ENCODE measurements at places on chromosomes 13 and 19. TPM values are rescaled to one million over a fixed set of nuclear protein-coding genes. Genes with fewer than 3 reads are reported as not detected.

DNA sequence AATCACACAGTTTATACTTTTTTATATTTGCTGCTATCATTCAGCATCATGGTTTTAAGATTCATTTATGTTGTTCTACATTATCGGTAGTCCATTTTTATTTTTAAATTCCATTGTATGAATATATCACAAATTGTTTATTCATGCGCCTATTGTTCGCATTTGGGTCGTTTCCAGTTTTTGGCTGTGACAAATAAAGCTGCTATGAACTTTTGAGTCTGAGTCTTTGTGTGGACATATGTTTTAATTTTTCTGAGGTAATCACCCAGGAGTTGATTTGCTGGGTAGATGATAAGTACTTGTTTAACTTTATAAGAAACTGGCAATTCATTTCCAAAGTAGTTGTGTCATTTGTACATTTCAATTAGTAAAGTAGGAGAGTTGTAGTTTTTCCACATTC lies 74.2 kb upstream of the CSNK1A1L start:
- DNase-seq: no peak

DNA sequence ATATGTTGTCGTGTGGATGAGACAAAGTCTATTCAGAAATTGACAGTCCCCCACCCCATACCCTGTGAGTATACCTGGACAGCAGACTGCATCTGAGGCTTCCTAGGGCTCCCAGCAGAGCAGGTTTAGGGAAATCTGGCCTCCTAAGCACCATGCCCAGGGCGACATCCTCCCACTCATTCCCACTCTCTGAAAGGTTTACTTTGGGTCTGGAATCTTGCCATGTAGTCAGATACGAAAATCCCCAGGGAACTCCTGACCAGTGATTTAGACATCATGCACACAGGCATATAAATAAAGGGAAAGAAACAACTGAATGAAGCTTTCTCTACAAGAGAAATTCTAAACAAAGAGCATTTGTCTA lies 717 bp upstream of the NALCN start:
- no peak for DNase-seq

GRCh38 chr13:113840541-113841352 lies 23.1 kb downstream of the GAS6 start:
- no peak for DNase-seq

DNA sequence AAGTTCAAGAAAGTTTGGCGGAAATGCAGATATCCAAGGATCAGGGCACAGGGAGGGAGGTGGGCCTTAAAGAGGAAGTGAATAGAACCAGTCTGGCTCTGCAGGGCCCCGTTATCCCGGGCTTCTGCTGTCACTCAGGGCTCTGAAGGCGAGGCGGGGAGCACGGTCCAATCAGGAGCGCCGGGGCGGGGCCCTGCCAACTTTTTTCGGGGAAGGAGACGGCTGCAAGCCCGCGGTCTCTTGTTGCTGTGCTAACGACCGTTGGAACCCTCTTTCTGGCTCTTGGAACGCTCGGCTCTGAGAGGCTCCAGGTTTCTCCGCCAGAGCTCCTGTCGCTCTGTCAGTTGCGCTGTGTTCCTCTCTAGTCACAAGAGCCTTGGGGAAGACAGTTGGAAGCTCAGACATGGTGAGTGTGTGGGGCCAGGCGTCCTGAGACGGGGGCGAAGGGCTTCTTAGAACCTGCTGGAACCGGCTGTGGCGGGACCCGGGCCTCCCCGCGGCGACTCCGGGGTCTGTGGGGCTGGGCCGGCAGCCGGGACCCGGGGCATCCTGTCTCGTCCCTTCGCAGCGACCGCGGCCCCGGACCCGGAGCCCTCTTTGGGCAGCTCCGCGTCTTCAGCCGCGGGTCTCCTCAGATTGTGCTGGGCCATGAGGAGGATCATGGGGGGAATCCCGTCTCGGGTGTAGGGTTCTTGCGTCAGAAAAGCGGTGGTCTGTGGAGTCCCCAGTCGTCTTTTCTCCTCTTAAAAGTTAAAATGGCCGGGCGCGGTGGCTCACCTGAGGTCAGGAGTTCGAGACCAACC lies 27.7 kb downstream of the ZNF844 start:
- DNase-seq: peak; percentile 97

- DNase-seq: no peak
Measured at GRCh38 chr13:19763618-19764017, 19.1 kb downstream of the PSPC1 start.

DNA sequence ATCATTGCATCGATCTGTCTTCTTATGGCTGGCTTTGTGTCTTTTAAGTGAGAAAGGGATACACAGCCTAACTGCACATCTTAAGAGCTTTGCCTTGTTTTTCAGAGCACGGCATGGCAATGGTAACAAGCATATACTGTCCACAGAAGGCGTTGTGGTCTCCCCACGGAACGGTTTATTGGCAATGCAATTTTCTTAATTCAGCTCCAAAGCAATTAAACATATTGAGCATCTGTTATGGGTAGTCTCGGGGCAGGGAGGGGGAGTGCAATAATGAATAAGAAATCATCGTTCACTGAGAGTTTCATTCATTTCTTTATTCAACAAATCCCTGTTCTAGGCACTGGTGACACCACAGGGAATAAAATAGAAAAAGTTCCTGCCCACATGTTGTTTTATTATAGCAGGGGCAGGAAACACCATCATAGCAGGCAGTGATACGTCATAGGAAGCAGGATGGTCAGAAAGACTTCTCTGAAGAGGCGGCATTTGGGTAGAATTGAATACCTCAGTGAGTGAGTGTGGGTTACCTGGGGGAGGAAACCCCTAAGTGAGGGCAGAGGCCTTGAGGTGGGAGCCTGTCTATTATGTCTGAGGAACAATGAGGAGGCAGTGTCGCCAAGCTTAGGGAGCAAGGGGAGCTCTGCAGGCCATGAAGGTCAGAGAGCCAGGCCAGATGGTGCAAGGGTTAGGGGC lies 185.7 kb upstream of the KL start:
- DNase-seq: no peak

DNA sequence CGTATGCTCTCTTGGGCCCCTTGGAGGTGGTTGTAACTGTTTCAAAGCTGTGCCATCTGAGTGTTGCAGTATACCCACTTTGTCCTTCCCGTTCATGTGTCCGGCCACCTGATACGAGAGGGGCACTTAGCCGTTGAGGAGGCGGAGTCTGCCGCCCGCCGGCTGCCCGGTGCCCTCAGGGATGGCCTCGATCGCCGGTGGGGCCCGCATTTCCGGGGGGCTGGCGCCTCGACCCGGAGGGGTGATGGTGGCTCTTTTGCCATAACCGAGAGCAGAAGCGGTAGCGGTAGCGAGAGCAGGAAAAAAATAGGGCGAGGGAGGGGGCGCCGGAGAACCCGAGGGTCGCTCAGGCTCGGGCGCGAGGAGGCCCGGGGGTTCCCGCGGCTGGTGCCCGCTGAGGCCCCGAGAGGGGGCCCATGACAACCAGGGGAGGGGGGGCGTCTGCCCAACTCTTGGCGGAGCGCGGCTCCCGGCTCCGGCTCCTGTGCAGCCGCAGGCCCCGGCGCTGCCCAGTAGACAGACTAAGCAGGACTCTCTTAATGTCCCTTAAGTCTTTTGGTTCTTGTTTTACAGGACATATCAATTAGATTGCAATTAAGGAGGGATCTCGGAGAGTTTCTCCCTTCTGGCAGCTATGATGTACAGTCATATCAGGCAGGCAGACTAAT lies 342.7 kb upstream of the SGCG start:
- DNase-seq: no peak

GRCh38 chr13:100921139-100921538 lies 246.5 kb upstream of the TMTC4 start:
- DNase-seq: no peak

- DNase-seq: no peak
Measured at GRCh38 chr19:19409205-19409604, 3.7 kb downstream of the GATAD2A start.

- DNase-seq: no peak
Measured at GRCh38 chr13:33629605-33630360, 188.2 kb upstream of the RFC3 start.

- DNase-seq: no peak
Measured at GRCh38 chr13:78309497-78310180, 293.7 kb downstream of the POU4F1 start.

DNA sequence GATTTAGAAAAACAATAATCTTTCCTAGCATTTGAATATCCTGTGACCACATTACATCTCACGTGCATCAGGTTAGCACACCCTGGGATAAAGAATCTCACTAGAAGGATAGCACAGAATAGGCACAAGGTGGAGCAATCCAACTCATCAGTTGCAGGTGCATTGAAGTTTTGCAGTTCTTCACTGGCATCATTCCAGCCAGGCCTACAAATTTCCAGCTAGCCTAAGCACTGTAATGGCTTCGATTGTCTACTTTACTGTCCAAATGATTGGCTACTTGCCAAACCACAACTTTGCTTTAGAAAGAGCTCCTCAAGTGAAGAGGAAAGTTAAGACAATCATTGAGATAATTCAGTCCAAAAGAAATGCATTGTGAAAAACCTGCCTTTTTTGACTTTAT lies 89.5 kb downstream of the SPRY2 start:
- no peak for DNase-seq

DNA sequence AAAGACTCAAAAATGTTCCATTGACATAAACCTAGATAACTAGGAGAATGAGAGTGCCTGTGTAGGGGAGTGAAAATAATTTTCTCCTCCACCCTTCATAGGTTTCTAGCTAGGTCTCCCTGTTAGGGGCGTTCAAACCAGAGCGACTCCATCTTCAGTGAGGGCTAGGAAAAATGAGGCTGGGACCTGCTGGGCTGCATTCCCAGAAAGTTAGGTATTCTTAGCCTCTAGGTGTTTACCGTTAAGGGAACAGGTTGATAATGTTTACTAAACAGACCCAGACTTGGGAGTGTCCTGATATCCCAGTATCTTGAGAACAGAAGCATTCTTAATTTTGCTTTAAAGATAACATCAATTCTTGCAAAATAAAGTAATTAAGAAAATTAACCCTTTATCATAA lies 20.1 kb downstream of the PABPC3 start:
- no peak for DNase-seq

GRCh38 chr19:33437393-33437820 lies 63.9 kb downstream of the CEBPG start:
- no peak for DNase-seq

DNA sequence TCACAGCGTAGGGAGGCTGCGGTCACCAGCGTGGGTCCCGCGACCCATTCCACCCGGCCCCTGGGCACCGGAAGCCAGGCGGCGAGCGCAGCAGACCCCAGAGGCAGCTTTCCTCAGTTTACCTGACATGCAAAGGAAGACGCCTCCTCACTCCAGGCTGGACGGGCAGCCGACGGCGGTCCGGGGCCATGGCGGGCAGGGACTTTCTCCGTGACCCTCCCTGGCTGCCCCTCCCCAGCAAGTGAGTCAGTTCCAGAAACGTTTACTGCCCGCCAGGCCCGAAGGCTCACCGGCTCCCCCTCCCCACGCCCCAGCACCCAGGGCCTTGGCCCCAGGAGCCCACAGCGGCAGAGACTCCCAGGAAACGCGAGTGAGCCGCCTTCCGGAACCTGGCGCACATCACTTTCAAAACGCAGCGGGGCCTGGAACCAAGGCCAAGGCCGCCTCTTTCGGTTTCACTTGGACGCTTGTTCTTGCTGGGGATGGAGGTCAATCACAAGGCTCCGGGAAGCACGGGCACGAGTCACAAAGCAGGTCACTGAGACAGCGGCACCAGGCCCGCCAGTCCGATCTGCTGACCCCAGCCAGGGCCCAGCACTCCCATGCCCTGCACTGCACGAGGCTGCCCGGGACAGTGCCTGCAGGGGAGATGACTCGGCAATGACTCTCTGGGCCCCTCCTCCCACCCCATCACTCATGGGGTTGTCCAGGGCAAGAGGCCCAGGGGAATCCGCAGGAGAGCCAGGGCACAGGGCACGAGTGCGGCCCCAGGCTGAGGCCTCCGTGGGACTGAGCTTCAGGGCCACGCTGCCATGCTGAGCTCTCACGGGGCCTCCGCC lies 5.3 kb downstream of the SBNO2 start:
- DNase-seq: no peak

- no peak for DNase-seq
Measured at GRCh38 chr13:113283904-113284303, 13.1 kb upstream of the LAMP1 start.

GRCh38 chr19:18385675-18386542 lies at the start of gene GDF15:
Gene GDF15, plus strand, starts transcription at chr19:18386158. Its CDS starts 32 bp downstream, at chr19:18386190.
- peak; percentile 92 for DNase-seq

- no peak for DNase-seq
Measured at GRCh38 chr13:113545931-113546516, 38.5 kb upstream of the TFDP1 start.

TDRD12 gene
- 0.29 TPM for total RNA-seq

CAMSAP3 gene
- 65.4 TPM for total RNA-seq

ZNF285 gene
- total RNA-seq: 3.6 TPM

ADGRL1 gene
- 85.0 TPM for total RNA-seq

UBE2L5 gene
- total RNA-seq: not detected

PSG3 gene
- total RNA-seq: not detected

SLC25A41 gene
- total RNA-seq: not detected

ZNF296 gene
- 114 TPM for total RNA-seq

CLC gene
- 0.68 TPM for total RNA-seq
